ENCODE measurements at places on chromosomes 2 and 18. TPM values are rescaled to one million over a fixed set of nuclear protein-coding genes. Genes with fewer than 3 reads are reported as not detected.

GRCh38 chr2:187011206-187011832, 162.3 kb upstream of the ZSWIM2 start:
- DNase-seq = no peak

DNA sequence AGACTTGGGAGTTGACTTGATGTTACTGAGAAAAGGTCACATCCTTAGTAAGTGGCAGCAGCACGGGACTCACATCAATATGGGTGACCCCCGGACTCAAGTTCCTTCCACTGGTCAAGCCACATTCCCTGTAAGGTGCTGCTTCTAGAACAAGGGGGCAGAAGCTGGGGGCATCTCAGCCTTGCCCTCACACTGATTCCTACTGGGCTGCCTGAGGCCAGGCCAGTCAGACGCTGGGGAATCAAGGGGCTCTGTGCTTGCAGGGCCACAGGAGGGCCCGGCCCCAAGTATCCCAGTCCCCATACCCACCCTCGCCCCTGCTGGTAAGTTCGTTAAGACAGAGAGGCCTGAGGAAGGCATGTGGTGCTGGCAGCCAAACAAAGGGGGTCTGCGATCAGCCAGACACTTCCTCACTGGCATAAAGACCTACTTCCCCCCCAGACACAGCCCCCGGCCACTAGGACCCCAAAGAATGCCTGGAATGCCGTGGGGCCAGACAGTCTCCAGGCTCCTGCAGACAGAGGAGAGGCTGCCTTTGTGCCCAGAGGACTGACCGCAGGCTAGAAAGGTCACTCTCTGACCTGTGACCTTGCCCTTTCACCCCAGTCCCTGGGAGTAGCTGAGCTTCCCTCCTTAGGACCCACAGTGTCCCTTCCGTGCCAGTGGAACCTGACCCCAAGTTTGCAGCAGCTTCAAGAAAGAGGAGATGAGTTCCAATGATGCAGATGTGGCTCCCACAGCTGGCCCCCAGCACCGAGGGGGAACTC, 83.6 kb downstream of the HS1BP3 start:
- no peak for DNase-seq

GRCh38 chr2:70553334-70553583, 367 bp downstream of the TGFA start:
- no peak for DNase-seq

- no peak for DNase-seq
Observed at GRCh38 chr2:174590928-174591648, 6.5 kb downstream of the WIPF1 start.

- DNase-seq = no peak
Observed at GRCh38 chr2:130819608-130820278, 17.0 kb upstream of the ARHGEF4 start.

DNA sequence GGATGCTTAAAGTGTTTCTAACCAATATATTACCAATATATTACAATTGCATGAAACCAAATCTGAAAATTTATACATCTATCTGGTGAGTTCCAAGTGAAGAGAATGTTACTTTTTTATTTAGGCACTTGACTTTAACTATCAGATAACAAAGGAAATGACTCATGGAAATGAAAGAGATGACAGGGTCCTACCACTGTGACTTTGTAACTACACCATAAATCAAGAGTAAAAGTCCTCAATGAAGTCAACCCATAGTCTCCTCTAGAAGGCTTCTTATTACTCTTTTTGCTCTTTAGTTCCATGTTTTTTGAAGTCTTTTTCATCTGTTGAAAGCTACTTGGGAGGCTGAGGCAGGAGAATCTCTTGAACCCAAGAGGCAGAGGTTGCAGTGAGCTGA, 545.0 kb upstream of the PIK3C3 start:
- no peak for DNase-seq

DNA sequence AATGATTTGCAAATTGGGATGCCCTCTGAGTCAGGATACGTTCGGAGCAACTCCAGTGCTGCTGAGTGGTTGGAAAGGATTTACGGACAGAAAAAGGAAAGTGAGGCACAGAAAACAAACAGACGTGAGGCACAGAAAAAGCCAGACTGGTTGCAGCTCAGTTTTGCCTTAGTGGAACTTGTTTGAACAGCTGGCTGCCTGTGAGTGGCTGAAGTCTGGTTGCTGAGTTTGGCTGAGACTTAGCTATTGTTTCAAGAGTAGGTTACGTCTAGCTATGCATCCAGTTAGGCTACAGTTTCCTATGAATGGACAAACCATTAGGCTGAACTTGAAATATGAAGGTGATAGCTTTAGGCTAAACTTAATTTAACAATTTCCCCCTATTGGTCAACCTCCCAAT, 256.6 kb downstream of the VAPA start:
- DNase-seq = no peak

DNA sequence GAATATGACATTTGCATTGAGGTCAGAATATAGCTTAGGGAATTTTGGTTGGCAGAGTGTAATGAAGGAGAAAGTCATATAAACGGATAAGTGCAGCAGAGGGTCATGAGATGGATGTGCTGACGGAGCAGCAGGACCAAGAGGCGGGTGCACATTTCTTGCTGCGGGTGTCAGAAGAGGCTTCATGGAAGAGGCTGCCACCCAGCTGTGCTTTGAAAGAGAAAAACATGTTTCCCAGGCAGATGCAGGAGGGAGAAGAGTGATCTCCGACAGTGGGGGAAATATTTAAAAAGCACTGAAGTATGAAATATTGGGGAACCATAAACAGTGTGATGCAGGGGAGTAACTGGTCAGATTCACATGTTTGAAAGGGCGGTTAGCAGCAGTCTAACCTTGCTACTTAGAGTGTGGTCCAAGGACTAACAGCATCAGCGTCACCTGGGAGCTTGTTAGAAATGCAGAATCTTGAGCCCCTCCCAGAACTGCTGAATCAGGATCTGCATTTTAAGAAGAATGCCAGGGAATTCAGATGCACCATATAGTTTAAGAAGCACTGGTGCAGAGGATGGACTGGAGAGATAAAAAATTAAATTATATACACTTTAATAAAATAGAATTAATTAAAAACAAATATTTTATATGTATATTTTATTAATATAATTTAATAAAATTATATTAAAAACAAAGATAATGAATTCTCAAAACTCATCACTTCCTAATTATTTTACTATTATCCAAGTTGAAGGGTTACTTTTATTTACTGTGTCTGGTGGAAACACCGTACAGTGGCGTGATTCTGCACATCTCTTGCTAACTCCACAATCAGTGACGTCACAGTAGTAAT, 36.1 kb upstream of the SCYGR1 start:
- no peak for DNase-seq

- no peak for DNase-seq
Observed at GRCh38 chr2:170298115-170298514, 120.2 kb downstream of the MYO3B start.

GRCh38 chr2:44680983-44681531, 260.4 kb upstream of the SIX3 start:
- no peak for DNase-seq

DNA sequence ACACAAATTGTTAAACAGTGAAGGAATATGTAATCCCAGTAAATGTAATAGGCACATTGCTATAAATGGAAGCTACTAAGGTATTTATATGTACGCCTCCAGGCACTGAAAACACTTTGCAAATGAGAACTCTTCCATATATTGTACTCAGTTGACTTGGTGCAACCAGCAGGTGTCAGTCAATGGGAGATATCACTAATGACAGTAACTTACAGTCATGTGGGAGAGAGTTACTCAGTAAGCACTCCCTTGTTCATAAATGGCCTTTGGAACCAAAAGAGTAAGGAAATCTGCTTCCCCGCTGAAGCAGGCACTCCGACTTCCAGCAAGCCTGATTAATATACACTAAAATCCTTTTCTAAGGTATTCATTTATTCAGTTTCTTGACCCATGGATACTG, 5.9 kb downstream of the MDH1 start:
- no peak for DNase-seq

- no peak for DNase-seq
Observed at GRCh38 chr2:10717628-10718027, 3.8 kb upstream of the ATP6V1C2 start.

- no peak for DNase-seq
Observed at GRCh38 chr2:105504459-105504858, 105.6 kb upstream of the FHL2 start.

- no peak for DNase-seq
Observed at GRCh38 chr2:136505462-136505861, 259.9 kb upstream of the THSD7B start.

- DNase-seq = no peak
Observed at GRCh38 chr2:64024259-64024949, 5.2 kb upstream of the VPS54 start.

- no peak for DNase-seq
Observed at GRCh38 chr18:79527656-79528315, 132.1 kb downstream of the NFATC1 start.

GRCh38 chr2:237467447-237468179, 19.4 kb upstream of the MLPH start:
- DNase-seq = no peak

- DNase-seq = no peak
Observed at GRCh38 chr18:25456334-25457010, 104.5 kb upstream of the ZNF521 start.

MAP3K19 gene
- not detected for total RNA-seq

STRADB gene
- total RNA-seq = 42.5 TPM

GPR75 gene
- total RNA-seq = 3.7 TPM

EMILIN1 gene
- 179 TPM for total RNA-seq

ARL4C gene
- 20.7 TPM for total RNA-seq

SYT4 gene
- 1.0 TPM for total RNA-seq

ANKAR gene
- 13.4 TPM for total RNA-seq

SLC9A4 gene
- total RNA-seq = 0.11 TPM

RAB6C gene
- 0.16 TPM for total RNA-seq

CPSF3 gene
- total RNA-seq = 45.1 TPM
